ENCODE measurements at places on chromosomes 11 and 22. TPM values are rescaled to one million over a fixed set of nuclear protein-coding genes. Genes with fewer than 3 reads are reported as not detected.

LRRC32 gene
- 57.8 TPM for total RNA-seq

FGF4 gene
- total RNA-seq = not detected

OSM gene
- total RNA-seq = not detected

MS4A1 gene
- total RNA-seq = not detected

OR2AG2 gene
- total RNA-seq = under 0.01 TPM

SLC37A2 gene
- total RNA-seq = 0.56 TPM

ZDHHC24 gene
- 12.4 TPM for total RNA-seq

OR51E2 gene
- total RNA-seq = 0.56 TPM
